ENCODE measurements at places on chromosomes 1 and 21.

- no peak for DNase-seq
These were observed 136.1 kb downstream of the DISP1 start for GRCh38 chr1:222950892-222951291.

DNA sequence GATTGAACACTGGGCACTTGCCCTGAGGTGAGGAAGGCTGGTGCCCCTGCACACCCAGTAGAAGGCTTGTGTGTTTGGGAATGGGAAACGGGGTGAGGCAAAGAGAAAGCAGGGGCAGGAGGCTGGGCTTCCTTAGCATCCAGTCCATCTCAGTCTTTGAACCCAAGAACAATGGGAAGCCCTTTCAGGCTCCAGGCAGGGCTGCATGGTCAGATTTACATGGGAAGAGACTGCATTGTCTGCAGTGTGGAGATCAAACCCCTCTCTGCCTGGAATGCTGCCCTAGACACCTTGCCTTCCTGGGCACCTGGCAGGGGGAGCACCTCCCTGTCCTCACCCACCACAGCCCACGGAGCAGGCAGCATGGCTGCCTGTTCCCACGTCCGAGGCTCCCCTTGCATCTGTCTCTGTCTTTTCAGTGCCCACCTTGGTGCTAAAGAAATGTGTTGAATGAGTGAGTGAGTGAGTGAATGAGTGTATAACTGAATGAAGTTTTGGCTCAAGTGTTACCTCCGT lies 268.5 kb downstream of the GRIK3 start:
- DNase-seq, result no peak

- no peak for DNase-seq
These were observed 1.9 kb upstream of the LINGO4 start for GRCh38 chr1:151807131-151807530.

GRCh38 chr1:189859385-189859977 lies 618.2 kb downstream of the BRINP3 start:
- DNase-seq, result peak; percentile 75

GRCh38 chr1:234954613-234955012 lies 174.0 kb downstream of the TOMM20 start:
- no peak for DNase-seq

GRCh38 chr21:38039369-38039768 lies 123.1 kb upstream of the KCNJ6 start:
- DNase-seq, result no peak

DNA sequence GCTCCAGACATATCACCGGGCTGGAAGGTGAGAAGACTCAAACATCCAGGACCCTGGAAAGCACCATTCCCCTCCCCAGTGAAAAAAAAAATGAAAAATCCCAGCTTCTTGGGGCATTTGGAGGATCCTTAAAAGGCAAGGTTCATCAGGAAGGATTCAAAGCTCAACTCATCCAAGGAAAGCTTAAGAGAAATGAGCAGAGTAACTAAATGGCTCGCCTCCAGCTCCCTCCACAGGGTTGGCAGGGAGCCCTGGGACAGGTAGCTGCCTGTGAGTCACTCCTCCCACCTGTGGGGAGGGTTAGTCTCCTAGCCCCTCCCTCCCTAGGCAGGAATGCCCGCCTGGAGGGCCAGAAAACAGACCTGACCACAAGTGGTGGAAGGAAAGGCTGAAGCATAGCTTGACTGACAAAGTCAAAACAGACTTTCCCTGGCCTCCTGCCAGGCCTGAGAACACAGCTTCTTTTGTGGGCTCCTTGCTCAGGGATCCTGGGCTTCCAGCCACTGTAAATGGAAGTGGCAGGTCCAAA lies 712 bp upstream of the LAMB3 start:
- no peak for DNase-seq

GRCh38 chr1:101257500-101258325 lies 20.9 kb downstream of the S1PR1 start:
- DNase-seq, result no peak

DNA sequence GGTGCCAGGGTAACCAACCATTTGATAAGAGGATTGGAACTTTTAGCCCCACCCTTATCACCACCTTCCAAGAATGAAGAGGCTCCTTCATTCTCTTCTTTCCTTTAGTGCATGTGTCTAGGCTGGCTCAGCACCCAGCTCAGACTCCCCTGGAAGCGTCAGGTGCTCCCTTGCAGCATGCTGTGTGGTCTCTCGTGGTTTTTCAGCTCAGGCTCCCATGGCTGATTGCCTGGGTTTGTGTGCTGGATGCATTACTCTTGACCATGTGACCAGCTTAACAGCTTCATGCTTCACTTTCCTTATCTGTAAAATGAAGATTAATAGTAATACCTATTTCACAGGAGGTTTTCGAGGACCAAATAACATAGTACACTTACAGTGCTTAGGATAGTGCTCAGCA lies 198.4 kb downstream of the HHAT start:
- no peak for DNase-seq

GRCh38 chr1:62796221-62796620 lies 12.3 kb downstream of the ATG4C start:
- DNase-seq, result no peak

DNA sequence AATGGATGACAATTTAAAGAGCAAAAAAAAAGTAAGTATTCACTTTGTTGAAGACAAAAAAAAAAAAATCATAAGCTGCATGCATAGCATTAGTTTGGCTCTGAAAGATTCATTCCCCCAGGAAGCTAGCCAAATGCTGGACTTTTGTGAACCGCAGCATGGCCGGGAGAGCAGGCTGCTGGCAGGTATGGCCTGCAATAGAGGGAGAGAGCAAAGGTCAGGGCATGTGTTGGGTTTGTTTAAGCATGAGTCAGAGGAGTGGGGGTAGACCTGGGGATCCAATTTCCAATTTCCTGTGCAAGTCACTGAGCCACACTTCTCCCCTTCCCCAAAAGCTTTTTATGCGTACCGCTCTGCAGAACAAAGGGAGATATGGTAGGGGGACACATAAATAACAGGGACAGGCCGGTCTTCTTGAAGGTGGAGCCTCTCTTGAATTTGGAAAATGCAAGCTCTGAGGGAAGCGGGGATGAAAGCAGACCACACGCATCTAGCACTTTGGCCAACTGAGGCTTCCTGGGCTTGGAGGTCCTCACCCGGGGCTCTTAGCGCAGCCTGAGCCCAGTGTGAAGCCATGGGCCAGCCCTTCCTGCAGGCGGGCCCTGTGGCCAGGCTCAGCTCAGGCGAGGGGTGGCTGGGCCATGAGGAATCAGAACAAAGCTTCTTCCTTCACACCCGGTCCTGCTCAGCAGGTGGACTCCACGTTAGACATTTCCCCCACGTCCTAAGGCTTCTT lies 171.1 kb downstream of the TOMM20 start:
- DNase-seq, result peak; percentile 55

DNA sequence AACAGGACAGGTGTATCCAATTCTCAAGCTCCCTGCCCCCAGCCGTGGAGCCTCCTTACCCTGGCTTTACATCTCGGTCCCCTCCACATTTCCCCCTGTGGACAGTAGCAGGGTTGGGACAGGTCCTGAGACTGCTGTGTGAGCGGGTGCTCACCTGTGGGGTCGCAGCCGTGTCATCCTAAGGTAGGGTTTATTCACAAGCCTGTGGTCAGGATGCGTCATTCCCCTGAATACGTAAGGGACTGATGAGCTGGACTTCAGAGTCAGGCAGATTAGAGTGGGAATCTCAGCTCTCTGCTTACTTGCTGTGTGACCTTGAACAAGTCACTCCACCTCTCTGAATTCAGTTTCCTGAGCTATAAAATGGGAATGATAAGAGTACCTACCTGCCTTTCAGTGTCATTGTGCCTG lies 17.7 kb downstream of the ZNF362 start:
- no peak for DNase-seq

DNA sequence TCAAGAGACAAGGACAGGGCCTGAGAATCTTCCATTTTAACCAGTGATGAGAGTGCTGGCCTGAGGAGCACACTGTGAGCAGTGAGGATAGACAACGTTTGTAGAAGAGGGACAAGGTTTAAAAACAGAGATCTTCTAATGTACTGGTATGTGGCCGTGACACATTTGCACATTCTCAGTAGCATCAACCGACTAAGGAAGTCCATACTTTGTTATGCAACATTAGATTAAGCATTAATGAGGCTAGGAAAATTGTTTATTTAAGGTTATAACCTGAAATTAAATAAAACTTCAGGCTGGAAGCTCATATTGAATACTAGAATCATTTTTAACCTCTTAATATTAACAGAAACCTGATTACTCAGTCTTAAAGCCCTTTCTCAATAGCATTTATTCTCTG lies 99.0 kb downstream of the SLC45A1 start:
- DNase-seq, result no peak

- DNase-seq, result no peak
These were observed 20.9 kb downstream of the PIK3CD start for GRCh38 chr1:9672444-9672843.

- DNase-seq, result no peak
These were observed 124.0 kb upstream of the SLC45A1 start for GRCh38 chr1:8193840-8194406.

DNA sequence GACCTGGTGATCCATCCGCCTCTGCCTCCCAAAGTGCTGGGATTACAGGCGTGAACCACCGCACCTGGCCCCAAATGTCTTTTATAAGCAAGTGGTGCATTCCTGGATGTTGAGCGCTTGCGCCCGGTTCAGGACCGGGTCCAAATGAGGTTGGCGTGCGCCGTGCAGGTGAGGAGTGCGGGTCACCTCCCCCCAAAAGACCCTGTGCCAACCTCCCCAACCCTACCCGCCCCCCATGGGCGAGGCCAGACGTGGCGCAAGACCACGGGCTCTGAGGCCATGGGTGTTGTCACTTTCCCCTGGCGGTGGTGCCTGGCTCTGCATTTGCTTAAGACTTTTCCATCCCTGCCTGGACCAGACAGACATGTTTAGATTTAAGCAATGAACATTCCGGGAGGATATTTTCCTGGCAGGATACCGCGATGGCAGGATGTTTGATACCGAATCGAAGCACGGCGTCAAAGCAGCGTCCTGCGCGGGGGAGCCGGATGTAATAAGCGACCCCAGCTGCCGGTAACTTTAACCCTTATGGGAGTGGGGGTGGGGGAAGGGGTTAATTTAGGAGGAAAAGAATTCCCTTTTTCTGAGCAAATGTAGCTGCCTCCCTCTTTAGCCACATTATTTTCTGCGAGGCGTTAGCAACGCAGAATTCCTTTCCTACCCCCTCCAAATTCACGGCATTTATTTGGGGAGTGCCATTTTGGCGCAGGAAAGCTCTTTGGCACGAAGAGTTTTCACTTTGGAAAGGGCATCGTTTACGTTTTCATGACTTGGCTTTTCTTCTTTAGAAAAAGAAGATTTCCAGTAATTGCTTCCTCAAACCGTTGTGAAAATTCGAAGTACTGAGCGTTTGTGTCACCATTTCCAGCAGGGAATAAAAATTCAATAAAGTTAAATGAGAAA lies 27.8 kb upstream of the RNF187 start:
- DNase-seq, result peak; percentile 85

DNA sequence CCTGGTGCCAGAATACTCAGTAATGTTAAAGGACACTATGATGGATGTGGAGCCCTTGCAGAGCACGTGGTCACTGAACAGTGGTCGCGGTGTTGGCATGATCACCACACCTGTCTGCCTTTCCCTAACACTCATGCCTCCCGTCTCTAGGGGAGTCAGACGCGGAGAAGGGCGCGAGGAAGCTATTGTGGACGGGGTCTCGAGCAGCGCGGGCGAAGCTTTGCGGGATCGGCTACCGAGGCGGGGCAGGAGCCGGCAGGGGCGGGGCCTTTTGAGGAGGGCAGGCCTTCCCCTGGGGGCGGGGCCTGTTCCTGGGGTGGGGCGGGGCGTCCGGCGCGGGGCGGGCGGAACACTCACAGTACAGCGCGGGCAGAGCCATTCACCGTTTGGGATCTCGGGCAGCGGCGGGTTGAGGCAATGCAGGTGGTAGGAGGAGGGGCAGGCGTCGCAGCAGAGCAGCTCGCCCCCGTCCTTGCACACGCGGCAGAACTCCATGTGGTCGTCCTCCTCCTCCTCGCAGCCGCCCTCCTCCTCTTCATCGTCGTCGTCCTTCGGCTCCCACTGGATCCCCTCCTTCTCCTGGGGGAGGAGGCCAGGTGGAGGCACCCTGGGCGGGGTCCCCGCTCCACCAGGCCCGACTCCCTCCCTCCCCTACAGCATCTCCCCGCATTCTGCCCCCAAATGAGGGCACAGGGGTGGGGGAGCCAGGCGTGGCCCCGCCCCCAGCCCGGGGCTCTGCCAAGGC lies 31.5 kb downstream of the CHD5 start:
- DNase-seq, result peak; percentile 93

DNA sequence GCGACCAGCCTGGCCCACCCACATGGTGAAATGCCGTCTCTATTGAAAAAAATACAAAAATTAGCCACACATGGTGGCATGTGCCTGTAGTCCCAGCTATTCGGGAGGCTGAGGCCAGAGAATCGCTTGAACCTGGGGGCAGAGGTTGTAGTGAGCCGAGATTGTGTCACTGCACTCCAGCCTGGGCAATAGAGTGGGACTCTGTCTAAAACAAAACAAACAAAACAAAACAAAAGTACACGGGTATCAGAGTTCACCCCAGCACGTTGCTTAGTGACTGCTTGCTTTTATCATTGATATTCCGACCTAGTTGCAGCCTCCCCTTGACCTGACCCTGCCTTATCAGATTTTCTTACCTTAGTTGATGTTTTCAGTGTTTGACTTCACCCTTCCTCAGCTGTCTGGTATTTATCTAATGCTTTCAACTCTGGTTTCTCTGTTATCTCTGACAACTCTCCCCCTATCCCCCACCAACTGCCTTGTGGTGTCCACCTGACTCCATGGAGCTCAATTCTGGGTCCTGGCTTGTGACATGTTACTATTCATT lies 5.1 kb downstream of the TLCD4 start:
- no peak for DNase-seq

DNA sequence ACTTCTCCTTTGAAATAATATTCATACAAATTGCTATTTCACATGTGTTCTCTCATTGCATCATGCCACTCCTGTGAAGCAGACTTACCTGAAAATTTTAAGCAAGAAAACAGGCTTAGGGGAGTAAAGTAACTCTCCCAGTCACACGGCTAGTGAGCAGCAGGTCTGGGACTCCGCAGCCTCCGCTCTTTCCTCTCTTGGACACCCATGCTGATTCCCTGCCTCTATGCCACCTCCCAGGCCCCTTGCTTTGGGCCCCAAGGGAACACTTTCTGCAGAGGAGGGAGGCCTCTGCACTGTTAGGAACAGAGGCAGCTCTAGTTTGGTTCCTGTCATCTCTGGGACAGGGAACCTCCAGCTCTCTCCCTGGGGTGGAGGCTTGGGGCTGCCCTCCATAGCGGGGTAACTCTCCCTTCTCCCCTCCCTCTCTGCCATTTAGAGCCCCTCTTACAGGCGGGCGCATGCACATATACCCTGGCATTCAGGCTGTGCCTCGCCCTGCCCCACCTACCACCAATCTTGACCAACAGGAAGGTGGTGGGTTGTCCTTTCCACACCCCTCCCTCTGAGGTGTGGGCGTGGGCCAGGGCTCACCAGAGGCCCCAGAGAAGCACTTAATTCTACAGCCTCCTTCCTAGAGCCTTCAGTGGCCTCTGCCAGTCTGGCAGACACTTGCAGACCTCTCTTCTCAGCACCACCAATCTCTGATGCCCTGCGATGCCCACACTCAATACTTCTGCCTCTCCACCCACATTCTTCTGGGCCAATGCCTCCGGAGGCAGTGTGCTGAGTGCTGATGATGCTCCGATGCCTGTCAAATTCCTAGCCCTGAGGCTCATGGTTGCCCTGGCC lies at the start of gene RXFP4:
TSS of gene RXFP4 (plus strand) at position 646 of the 852 bp plus-strand sequence. CDS start at position 718, 72 bp downstream.
- no peak for DNase-seq

- DNase-seq, result no peak
These were observed 2.7 kb downstream of the IFFO2 start for GRCh38 chr1:18953731-18954231.

GRCh38 chr1:229079016-229079595 lies 191.8 kb upstream of the RAB4A start:
- DNase-seq, result no peak

GRCh38 chr1:69533343-69533742 lies 34.4 kb upstream of the LRRC7 start:
- no peak for DNase-seq

- no peak for DNase-seq
These were observed 245.1 kb downstream of the NFIA start for GRCh38 chr1:61327436-61327835.

Measured in H1 (cell line).